Posterior vena cava (tissue), 2 donors: ENCODE measurements at places on chromosomes 1 and 21. TPM values are rescaled to one million over a fixed set of nuclear protein-coding genes. Genes with fewer than 3 reads are reported as not detected.

Gene PCSK9
- total RNA-seq, result not detected

Gene RTCA
- 19.7 TPM for total RNA-seq

Gene CD244
- total RNA-seq, result 0.48 TPM

Gene L1TD1
- total RNA-seq, result 0.48 TPM

Gene LINGO4
- total RNA-seq, result not detected

Gene PRKACB
- total RNA-seq, result 69.2 TPM

Gene OR2W3
- total RNA-seq, result 1.9 TPM

Gene CALML6
- total RNA-seq, result not detected

Gene MPZ
- 1.3 TPM for total RNA-seq

Gene MCOLN2
- 0.32 TPM for total RNA-seq

Gene C1orf105
- not detected for total RNA-seq

Gene FCRL1
- 0.29 TPM for total RNA-seq
